ENCODE measurements at places on chromosomes 11 and 22.

GRCh38 chr11:27291302-27291889, 71.6 kb downstream of the CCDC34 start:
- DNase-seq, result no peak

GRCh38 chr11:62419943-62420342, 1.1 kb downstream of the SCGB1A1 start:
- DNase-seq, result no peak

GRCh38 chr11:67230886-67231285, 35.4 kb upstream of the GRK2 start:
- no peak for DNase-seq

DNA sequence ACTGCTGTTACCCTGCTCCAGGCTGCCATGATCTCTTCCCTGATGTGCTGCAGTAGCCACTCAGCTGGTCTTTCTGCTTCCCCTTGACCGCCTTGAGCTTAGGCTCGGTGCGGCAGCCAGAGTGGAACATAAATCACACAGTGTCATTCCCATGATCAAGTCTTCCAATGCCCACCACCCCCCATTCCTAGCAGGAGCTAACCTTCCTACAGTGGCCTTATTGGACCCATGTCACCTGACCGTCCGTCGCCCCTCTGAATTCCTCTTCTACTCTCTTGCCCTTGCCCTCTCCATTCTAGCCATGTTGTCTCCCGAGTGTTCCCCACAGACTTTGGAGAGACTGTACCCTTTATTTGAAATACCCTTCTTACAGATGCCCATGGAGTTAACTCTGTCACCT, 43.4 kb downstream of the OTOG start:
- no peak for DNase-seq

GRCh38 chr11:93221539-93221938, 23.7 kb upstream of the SLC36A4 start:
- DNase-seq, result no peak

- no peak for DNase-seq
These were observed 7.9 kb upstream of the MCHR1 start for GRCh38 chr22:40671369-40671768.

GRCh38 chr22:43878079-43878795, 13.6 kb downstream of the PNPLA5 start:
- DNase-seq, result no peak
